ENCODE measurements at places on chromosomes 7 and 10.

DNA sequence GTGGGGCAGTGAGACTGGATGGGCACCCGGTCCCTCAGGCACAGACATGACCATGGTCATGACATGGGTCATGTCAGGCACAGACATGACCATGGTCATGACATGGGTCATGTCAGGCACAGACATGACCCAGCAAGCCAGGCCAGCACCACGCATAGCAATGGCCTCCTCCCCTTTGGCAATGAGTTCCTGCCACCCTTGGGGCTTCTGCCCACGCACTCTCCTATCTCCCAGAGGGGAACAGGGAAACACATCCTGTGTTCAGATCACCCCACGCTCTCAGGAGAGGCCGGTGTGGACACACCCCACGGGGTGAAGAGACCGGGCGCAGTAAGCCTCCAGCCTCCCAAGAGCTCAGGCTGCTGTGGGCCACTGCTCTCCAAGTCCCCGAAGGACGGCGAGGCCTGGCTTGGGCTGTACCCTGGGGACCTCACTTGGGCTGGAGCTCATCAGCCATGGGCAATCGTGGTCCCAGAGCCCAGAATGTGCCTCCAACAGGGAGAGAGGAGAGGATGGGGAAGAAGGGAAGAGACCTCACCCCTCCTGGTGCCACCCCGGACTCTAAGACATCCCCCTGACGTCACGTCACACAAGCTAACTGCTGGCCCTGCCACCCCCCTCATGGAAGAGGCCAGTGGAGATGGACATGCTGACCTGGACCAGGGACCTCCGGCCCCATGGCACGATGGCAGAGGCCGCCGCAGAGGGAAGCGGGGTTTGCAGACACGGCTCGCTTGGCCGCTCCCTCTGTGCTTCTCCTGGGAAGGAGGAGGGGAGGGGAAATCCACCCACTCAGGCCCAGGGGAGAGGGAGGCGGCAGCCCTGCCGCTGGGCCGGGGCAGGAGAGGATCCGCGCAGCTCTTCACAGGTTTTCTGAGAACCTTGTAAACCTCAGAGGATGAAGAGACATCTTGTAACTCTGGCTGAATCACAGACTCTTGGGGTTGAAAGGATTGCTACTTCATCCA lies 269.6 kb downstream of the ELFN1 start:
- H3K4me1 ChIP-seq, result peaks cover 66% of the 10 kb centered on the region
- peaks cover 21% of the 10 kb centered on the region for H3K27me3 ChIP-seq
- DNase-seq, result peak; percentile 73
- H3K36me3 ChIP-seq, result peaks cover 34% of the 10 kb centered on the region
- H3K27ac ChIP-seq, result peak overlapping the region; percentile 100
- peak overlapping the region; percentile 95 for H3K4me3 ChIP-seq

DNA sequence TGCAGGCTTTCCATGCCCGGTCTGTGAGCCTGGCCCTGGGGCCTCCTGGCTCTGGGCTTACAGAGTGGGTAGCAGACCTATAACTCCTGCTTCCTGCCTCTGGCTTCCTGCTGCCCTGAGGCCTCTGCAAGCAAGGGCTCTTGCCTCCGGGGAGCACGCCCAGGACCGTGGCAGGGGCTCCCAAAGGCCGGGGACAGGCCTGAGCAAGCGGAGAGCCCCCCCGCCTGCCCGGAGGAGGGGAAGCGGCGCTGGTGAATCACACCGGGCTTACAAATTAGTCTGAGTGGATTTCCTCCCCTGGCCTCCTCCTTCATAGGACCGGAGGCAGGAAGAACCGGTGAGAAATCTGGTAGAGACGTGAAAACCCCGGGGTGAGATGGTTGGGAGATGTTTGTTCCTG lies 1.5 kb upstream of the MYL10 start:
- H3K4me1 ChIP-seq, result no peaks in the 10 kb centered on the region
- H3K27ac ChIP-seq, result no peak overlapping the region
- no peak overlapping the region for H3K4me3 ChIP-seq
- DNase-seq, result no peak

- no peaks in the 10 kb centered on the region for H3K4me1 ChIP-seq
- no peak overlapping the region for H3K4me3 ChIP-seq
- no peak overlapping the region for H3K27ac ChIP-seq
- H3K36me3 ChIP-seq, result no peaks in the 10 kb centered on the region
- H3K27me3 ChIP-seq, result no peaks in the 10 kb centered on the region
- DNase-seq, result no peak
These were observed 124.6 kb downstream of the LRRTM3 start for GRCh38 chr10:67050415-67050814.

GRCh38 chr7:1673581-1674118 lies 3.6 kb downstream of the ELFN1 start:
- peaks cover 65% of the 10 kb centered on the region for H3K27me3 ChIP-seq
- peak; percentile 13 for DNase-seq
- no peak overlapping the region for H3K4me3 ChIP-seq

DNA sequence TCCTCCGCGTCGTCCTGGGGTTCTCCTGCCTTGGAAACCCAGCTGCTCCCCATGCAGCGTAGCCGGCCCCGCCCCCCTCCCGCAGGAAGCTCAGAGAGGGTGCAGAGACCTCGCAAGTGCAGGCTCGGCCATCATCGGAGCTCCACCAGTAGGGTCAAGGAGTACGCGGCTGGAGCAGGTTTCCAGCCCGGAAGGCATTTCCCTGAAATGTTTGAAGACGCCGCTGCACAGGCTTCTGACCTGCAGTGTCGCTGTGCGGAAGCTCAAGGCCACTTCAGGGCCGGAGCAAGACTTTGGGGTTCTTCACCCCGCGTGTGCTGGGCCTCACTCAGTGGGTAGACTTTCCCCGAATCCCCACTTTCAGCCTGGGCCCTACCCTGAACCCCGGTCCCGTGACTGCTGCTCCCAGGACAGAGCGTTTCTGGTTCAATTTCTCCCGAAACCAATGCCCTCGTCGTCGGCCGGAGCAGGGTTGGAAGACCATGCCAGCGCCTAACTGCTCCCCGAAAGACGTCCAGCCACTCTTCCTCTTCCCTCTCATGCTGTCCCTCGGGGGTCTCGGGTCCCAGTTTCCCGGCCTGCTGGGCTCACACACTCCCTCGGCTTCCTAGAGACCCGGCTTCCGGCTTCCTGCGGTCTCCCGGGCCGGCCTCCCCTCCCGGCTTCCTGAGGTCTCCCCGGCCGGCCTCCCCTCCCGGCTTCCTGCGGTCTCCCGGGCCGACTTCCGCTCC lies 52.1 kb downstream of the INSIG1 start:
- peaks cover 10% of the 10 kb centered on the region for H3K27me3 ChIP-seq
- H3K4me3 ChIP-seq, result no peak overlapping the region
- no peak for DNase-seq
- H3K4me1 ChIP-seq, result peaks cover 5% of the 10 kb centered on the region

- no peak for DNase-seq
- no peaks in the 10 kb centered on the region for H3K4me1 ChIP-seq
- H3K27me3 ChIP-seq, result peaks cover 4% of the 10 kb centered on the region
- H3K27ac ChIP-seq, result no peak overlapping the region
- no peak overlapping the region for H3K4me3 ChIP-seq
These were observed 78.7 kb downstream of the VSTM4 start for GRCh38 chr10:49036638-49037037.

DNA sequence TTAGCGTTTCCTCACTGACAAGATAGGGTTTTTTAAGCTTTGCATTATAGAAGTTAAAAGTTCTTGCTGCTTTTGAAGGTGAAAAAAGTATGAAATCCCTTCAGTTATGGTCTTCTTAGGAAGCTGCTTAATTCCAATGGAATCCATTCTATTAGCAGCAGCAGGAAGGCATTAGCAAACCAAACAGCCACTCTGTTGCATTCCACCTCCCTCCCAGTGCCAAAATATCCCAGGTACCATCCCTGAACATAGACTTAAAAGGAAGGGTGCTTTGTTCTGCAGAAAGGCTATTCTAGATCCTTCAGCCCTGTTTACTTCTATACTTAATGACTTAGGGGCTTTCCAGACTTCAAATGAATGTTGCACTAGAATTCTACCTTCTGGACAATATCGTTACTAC lies 23.8 kb downstream of the ENO4 start:
- no peak overlapping the region for H3K4me3 ChIP-seq
- H3K27ac ChIP-seq, result no peak overlapping the region
- H3K27me3 ChIP-seq, result no peaks in the 10 kb centered on the region
- no peak for DNase-seq

- H3K27me3 ChIP-seq, result peaks cover 44% of the 10 kb centered on the region
- no peak overlapping the region for H3K27ac ChIP-seq
- peak; percentile 46 for DNase-seq
- no peak overlapping the region for H3K4me3 ChIP-seq
These were observed 82.3 kb upstream of the GPR26 start for GRCh38 chr10:123583639-123584418.

DNA sequence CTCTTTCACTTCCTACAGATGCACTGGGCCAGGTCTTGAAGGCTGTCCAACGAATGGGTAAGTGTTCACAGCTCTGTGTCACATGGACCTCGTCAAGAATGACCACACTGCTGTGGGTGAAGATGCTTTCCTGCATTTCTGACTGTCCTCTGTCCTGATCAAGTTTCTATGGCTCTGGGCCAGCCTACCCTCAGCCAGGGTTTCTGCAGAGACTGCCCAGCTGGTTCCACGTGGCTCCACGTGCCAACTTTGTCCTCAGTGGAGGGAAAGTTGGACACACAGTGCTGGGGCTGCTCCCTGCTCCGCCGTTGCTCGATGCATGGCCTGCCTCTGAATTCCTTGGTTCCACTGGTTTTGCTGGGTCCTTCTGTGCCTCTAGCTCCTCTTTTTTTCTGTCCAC lies 152.3 kb downstream of the EGFR start:
- H3K4me3 ChIP-seq, result no peak overlapping the region
- H3K27me3 ChIP-seq, result peaks cover 7% of the 10 kb centered on the region
- no peak overlapping the region for H3K27ac ChIP-seq
- no peaks in the 10 kb centered on the region for H3K36me3 ChIP-seq
- DNase-seq, result no peak
- H3K4me1 ChIP-seq, result no peaks in the 10 kb centered on the region

DNA sequence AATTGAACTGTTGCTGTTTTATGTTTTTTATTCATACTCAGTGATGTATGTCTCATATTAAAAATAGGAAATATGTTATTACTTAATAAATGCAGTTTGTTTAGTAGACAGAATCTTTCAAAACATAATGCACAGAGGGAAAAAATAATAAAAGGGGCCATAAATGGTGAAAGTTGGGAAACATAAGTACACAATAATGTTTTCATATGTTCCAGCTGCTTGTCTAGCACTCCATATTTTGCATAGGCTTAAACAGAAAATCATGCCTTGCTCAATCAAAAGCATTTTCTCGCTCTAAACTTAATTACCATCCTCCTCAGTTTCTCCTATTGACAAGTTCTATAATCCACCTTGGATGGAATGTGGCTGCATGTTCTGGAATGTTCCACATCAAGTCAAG lies 333.2 kb downstream of the PLXNA4 start:
- peaks cover 2% of the 10 kb centered on the region for H3K27me3 ChIP-seq
- DNase-seq, result no peak
- H3K4me3 ChIP-seq, result no peak overlapping the region
- H3K4me1 ChIP-seq, result no peaks in the 10 kb centered on the region
- H3K36me3 ChIP-seq, result no peaks in the 10 kb centered on the region

GRCh38 chr7:146366938-146367337 lies 250.3 kb downstream of the CNTNAP2 start:
- no peaks in the 10 kb centered on the region for H3K36me3 ChIP-seq
- H3K4me3 ChIP-seq, result no peak overlapping the region
- H3K4me1 ChIP-seq, result no peaks in the 10 kb centered on the region
- H3K27ac ChIP-seq, result no peak overlapping the region
- no peaks in the 10 kb centered on the region for H3K27me3 ChIP-seq

- peaks cover 11% of the 10 kb centered on the region for H3K27me3 ChIP-seq
- peak overlapping the region; percentile 88 for H3K4me3 ChIP-seq
- peak overlapping the region; percentile 5 for H3K27ac ChIP-seq
- peak; percentile 42 for DNase-seq
These were observed 124.0 kb upstream of the PTPN20 start for GRCh38 chr10:46787321-46787615.

DNA sequence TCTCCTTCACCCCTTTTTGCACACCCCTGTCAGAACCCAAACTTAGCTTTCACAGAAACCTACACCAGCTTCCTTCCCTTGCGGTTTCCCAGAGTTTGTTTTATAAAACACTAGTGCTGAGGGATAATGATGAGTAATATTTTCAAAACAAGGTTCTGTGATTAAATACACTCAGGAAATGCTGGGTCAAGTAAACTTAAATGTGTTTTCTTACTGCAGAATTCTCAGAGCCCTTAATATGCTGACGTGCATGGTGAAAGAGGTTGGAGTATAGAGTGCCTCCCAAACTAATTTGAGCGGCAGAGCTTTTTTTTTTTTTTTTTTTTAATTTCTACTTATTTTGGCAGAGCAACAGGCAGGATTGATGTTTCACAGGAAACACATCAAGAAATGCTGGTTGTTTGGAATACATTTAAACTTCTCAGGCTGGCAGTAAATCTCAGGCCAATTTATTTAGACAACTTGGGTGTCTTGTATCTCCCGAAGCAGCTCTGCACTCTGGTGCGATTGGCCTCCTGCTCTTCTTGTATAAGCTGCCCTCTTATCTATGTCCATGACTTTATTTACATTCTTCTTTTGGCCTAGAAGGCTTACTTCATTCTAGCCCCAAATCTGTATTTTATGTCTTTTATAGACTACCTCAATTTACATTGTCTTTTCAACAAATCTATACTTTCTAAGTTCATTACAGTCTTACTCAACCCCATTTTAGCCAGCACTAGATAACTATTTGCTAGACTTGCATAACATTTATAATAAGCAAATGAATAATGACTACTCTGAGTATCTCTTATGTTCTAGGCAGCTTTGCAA lies 165.4 kb downstream of the BMPER start:
- no peak overlapping the region for H3K27ac ChIP-seq
- peaks cover 3% of the 10 kb centered on the region for H3K27me3 ChIP-seq
- no peaks in the 10 kb centered on the region for H3K36me3 ChIP-seq
- DNase-seq, result no peak
- H3K4me3 ChIP-seq, result no peak overlapping the region

GRCh38 chr7:22842383-22842941 lies 19.8 kb upstream of the TOMM7 start:
- no peak overlapping the region for H3K4me3 ChIP-seq
- H3K27me3 ChIP-seq, result peaks cover 13% of the 10 kb centered on the region
- no peaks in the 10 kb centered on the region for H3K4me1 ChIP-seq

GRCh38 chr10:62759599-62760175 lies 44.8 kb upstream of the ADO start:
- no peaks in the 10 kb centered on the region for H3K27me3 ChIP-seq
- DNase-seq, result no peak
- no peak overlapping the region for H3K4me3 ChIP-seq
- H3K36me3 ChIP-seq, result no peaks in the 10 kb centered on the region
